ENCODE measurements at places on chromosomes 5 and 9. TPM values are rescaled to one million over a fixed set of nuclear protein-coding genes. Genes with fewer than 3 reads are reported as not detected.

ZNF608 gene
- 0.87 TPM for polyA plus RNA-seq

- no peak for DNase-seq
Observed at GRCh38 chr5:165627548-165628170, 2122.2 kb downstream of the MAT2B start.

- DNase-seq, result no peak
Observed at GRCh38 chr5:56319526-56320181, 86.5 kb upstream of the ANKRD55 start.

PHF24 gene
- polyA plus RNA-seq, result 0.04 TPM

DNA sequence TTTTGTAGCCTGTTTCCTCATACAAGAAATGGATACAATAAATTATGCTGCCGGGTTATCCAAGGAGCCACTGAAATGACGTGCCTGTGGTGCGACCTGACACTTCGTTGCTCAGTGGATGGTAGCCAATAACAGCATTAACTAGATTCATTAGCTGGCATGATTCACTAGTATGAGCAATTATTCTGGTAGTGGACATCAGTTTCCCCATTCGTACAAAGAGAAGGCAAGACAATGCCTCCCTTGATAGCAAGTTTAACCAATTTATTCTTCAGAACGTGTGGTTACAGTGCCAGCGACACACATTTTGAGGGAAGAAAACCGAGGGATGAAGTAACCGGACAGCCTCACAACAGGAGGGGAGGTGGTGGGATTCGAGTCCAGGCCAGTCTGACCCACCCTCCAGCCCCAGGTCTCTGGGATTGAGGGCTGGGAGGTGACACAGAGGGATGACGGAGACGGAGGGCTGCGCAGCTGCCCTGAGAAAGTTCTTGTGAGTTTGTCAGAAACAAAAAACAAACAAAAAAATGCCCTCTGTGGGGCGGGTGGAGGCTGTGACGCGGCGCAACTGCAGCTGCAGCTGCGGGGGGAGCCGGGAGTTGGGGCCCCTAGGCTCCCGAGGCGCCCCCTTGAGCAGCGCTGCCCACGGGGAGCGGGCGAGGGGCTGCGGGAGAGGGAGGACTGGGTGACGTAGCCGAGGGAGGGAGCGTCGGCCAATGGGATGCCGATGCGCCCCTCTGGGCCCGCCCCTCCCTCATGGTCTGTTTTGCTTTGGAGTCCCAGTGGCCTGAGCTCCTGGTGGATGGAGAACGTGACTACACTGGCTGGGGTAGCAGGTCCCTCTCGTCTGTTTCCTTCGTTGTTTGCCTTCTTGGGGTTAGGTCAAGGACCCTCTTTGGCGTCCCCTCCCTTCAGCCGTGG, 10.9 kb downstream of the LHX2 start:
- no peak for DNase-seq

DNA sequence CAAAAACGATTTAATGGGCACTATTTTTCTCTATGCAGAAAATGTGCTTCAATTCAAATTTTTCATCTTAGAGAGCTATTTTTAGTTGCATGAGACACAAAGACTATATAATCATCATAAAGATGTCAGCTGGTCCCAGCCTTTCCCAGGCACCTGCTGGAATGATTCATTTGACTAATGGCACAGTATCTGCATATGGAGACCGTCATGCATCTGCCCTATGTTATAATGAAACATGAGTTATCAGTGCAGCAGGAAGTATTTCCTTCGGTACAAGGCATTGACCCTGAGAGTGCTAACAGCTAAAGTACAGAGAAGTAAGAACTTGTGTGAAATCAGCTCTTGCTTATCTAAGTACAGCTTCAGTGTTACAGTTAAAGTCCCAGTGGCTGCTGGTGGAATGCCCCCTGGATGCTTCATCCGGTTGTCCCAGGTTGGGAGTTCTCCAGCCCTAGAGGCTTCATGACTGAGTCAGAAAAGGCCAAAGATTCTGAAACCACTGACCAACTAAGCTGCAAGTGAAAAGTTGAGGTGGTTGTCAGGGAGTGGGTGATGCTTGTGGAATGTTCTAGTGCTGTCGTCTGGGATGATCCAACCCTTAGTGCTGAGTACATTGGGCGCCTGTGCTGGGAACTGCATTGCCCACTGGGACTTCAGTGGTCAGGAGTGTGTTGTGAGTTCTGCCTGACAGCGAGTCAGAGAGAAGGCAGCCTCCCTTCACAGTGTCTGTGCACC, 57.2 kb downstream of the MTRR start:
- DNase-seq, result no peak

GRCh38 chr9:134795446-134795845, 85.2 kb upstream of the FCN2 start:
- DNase-seq, result no peak

DNA sequence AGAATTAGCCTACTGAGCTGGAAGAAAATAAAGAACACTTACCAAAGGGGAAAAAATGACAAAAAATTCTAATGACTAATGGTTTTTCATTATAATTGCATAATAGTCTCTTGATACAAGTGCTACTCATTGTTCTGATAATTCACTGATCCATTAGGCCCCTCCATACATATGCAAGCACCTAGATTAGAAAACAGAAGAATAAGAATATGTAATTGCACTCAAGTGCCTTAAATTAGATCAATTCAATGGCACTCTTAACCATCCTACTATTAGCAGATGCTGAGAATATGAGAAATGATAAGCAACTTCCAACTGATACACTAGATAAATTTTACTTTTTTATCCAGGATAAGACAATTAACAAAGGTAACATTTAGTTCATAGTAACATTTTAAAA, 440.9 kb upstream of the C9orf72 start:
- DNase-seq, result no peak

DNA sequence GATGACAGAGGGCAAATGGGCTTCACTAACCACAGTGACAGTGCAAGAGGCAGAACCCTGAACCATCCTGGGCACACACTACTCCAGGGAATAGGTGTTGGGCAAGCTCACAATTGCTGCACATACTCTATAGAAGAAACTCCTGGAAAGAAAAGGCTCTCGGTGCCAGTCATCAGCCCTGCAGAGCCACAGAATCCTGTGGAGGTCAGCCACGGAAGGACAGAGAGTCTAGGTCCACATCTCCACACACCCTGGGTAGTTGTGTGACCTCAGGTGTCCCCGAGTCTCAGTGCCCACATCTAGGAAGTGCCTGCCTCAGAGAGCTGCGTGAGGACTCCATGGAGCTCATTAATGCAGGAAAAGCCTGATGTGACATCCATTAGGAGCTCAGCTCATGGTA, 16.0 kb upstream of the ANGPTL2 start:
- no peak for DNase-seq

DNA sequence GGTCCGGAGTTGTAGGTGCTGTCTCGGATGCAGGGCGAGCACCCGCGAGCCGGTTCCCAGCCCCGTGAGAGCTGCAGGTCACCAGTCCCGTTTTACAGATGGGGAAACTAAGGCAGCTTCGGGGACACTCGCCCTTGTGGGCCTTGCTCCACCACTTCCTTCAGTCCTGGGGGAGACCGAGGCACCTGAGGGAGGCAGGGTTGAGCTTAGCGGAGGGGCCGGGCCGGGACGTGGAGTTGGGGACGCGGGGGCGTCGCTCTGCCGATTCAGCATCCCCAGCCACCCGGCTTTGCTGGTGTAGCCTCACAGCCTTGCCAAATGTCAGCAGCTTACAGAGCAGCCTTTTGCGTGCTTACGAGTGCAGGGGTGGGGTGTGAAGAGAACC, 530 bp downstream of the BBLN start:
- DNase-seq, result no peak

GRCh38 chr9:84793251-84793650, 123.7 kb downstream of the NTRK2 start:
- no peak for DNase-seq

HACD4 gene
- 7.3 TPM for polyA plus RNA-seq

GRCh38 chr9:79284081-79284480, 287.7 kb upstream of the TLE4 start:
- DNase-seq, result no peak

- no peak for DNase-seq
Observed at GRCh38 chr5:134242146-134242545, 16.3 kb upstream of the PPP2CA start.

DNA sequence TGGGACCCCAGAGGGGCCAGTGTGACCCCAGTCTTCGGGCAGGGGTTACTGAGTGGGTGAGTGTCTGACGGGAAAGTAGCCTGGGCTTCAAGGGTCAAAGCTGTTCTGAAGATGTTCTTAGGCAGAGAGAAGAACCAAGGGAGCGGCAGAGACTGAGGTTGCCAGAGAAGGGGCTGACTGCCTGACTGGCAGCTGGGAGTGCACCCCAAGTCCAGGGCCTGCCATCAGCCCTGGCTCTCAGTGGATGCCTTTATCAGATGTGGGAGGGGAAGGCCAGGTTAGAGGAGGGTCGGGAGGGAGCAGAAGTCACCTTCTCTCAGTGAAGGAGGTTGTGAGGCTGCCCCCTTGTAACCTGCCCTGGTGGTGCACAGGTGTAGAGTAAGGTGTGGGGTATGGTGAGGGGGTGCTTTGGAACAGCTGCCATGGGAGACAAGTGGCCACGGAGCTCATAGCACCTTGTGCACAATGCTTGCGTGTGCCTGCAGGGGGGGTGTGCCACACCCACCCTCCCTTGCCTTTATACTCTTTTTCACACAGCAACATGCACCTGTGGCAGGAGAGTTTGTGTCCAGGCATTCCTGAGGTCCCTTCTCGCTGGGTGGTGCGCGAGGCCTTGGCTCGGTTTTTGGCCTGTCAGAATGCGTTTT, 18.9 kb downstream of the RALGPS1 start:
- DNase-seq, result no peak

CEP120 gene
- 8.4 TPM for polyA plus RNA-seq

- DNase-seq, result no peak
Observed at GRCh38 chr5:82656341-82656761, 378.2 kb upstream of the RPS23 start.

GRCh38 chr5:119276978-119277377, 78.8 kb upstream of the TNFAIP8 start:
- no peak for DNase-seq

- DNase-seq, result no peak
Observed at GRCh38 chr5:159345861-159346260, 15.6 kb upstream of the IL12B start.

DNA sequence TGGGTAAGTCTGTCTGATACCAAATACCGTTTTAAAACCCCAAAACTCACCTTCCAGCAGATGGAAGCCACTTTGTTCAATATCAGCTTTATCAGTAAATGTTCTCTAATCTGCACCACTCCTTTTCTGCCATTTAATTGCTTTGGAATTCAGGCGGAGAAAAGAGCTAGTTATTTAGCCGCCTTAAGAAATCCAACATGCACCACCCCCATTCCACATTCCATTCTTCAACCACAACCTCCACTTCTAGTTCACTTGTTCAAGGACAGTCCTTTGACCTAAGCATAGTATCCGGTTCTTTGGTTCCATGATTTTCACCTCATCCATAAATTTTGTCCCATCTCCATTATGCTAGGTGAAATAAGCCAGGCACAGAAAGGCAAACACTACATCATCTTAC, 240.1 kb downstream of the DNAH5 start:
- no peak for DNase-seq

GRCh38 chr9:77843871-77844155, 187.8 kb downstream of the GNAQ start:
- DNase-seq, result no peak

DNA sequence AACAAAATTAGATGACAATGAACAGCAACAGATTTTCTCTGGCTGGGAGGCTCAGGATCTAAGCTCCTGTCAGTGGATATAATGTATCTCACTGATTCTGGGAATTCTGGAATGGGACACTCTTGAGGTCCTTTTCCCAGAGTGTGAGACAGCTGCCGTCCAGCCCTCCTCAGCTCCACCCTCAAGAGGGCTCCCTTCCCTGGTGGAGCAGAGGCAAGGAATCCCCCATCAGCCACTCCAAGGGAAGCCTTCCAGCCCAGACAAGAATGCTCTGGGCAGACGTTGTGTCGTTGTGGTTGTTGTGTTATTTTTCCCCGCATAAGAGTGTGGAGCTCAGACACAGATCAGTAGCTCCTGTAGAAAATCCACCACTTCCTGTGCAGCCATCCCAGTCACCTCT, 47.7 kb upstream of the ATP10B start:
- no peak for DNase-seq

DNA sequence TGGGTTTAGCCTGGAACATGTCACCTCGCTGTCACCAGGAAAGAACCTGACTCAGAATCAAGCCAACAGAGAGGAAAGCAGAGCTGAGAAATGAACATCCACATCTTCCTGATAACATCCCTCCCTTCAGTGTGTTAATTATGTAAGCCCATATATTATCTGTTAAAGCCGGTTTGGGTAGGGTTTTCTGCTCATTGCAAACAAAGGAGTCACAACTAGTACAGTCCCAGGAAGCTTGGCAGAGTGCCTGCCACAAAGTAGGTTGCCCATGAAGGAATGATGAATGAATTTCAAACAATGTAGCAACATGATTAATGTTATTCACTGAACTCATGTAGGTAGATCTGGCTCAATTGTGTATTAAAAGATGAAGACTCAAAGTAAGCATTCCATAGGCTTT, 10.4 kb upstream of the PPARGC1B start:
- DNase-seq, result peak; percentile 35

DNA sequence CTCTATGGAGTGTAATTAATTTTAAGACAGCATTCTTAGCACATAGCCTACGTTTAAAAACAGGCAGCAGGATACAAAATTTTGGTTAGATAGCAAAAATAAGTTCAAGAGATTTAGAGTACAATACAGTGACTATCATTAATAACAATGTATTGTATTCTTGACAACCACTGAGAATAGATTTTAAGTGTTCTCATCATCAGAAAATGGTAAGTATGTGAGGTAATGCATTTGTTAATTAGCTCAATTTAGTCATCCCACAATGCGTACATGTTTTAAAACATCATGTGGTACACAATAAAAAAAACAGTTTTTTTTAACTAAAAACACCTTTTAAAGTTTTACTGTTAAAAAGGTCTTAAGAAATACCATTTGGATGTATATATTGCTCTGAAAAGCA, 94.2 kb downstream of the MUSK start:
- DNase-seq, result no peak

- no peak for DNase-seq
Observed at GRCh38 chr5:485946-486491, 38.2 kb downstream of the SLC9A3 start.

GRCh38 chr9:136613824-136614371, 48.8 kb upstream of the EGFL7 start:
- no peak for DNase-seq

DNA sequence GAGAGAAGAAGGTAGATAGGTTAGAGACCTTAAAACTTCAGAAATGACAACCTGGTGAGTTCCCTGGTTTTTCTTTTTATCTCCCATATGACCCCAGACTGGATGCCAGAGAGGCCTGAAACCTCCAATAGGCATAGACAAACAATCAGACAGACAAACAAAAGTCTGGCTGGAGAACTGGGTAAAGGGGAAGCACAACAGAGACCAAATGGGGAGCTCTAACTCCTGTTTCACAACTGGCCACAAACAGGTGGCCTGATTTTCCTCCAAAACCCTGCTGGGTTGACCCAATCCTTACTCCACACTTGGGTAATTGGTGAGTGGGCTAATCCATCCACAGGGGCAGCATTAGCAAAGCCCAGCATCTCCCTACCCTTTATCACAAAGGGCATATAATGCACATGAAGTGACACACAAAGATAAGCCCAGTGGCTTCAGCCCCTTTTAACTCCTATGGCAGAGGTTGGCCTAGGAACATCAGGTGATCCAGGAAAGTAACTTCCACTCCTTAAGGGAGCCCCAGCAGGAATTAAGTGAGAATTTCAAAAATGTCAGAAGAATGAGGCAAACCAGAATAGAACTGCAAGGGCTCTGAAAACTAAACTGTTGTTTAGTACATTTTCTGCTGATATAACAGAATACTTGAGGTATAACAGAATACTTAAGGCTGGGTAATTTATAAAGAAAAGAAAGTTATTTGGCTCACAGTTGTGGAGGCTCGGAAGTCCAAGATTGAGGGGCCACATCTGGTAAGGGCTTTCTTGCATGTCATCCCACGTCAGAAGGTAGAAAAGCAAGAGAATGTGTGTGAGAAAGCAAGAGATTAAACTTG, 60.9 kb upstream of the ROR2 start:
- no peak for DNase-seq
